ENCODE measurements at places on chromosomes 2 and 18. TPM values are rescaled to one million over a fixed set of nuclear protein-coding genes. Genes with fewer than 3 reads are reported as not detected.

ADD2 gene
- 28.6 TPM for total RNA-seq

POTEC gene
- not detected for total RNA-seq

TMEM37 gene
- 1.5 TPM for total RNA-seq

OTX1 gene
- 3.8 TPM for total RNA-seq

CCDC148 gene
- 0.45 TPM for total RNA-seq

CCDC74B gene
- 4.2 TPM for total RNA-seq

KCNIP3 gene
- 1.4 TPM for total RNA-seq

CD8B gene
- total RNA-seq = not detected

UGT1A5 gene
- total RNA-seq = 0.13 TPM

RNU2-63P gene
- total RNA-seq = not detected

HES6 gene
- total RNA-seq = 14.6 TPM

ZBTB7C gene
- 0.23 TPM for total RNA-seq

CYRIA gene
- 0.30 TPM for total RNA-seq

DES gene
- 0.29 TPM for total RNA-seq

CFAP221 gene
- 0.38 TPM for total RNA-seq

ASB18 gene
- total RNA-seq = not detected

NLRC4 gene
- 0.11 TPM for total RNA-seq

PKDCC gene
- 23.8 TPM for total RNA-seq

KCNG3 gene
- total RNA-seq = 0.56 TPM

FBLN7 gene
- total RNA-seq = 0.44 TPM

RTP5 gene
- total RNA-seq = not detected

RAX gene
- total RNA-seq = not detected

NEU2 gene
- total RNA-seq = not detected

TFPI gene
- 63.5 TPM for total RNA-seq

ATP6V1B1 gene
- total RNA-seq = 3.6 TPM

TMEFF2 gene
- 0.40 TPM for total RNA-seq

CD8A gene
- 0.32 TPM for total RNA-seq

COL4A4 gene
- total RNA-seq = 1.5 TPM

CERKL gene
- total RNA-seq = 0.24 TPM

ATP6V1C2 gene
- 0.15 TPM for total RNA-seq

SERPINB8 gene
- 9.3 TPM for total RNA-seq

SKOR2 gene
- total RNA-seq = not detected
